ENCODE measurements at places on chromosomes 12 and 14.

GRCh38 chr12:92027701-92028440 lies 117.8 kb downstream of the BTG1 start:
- DNase-seq, result no peak

DNA sequence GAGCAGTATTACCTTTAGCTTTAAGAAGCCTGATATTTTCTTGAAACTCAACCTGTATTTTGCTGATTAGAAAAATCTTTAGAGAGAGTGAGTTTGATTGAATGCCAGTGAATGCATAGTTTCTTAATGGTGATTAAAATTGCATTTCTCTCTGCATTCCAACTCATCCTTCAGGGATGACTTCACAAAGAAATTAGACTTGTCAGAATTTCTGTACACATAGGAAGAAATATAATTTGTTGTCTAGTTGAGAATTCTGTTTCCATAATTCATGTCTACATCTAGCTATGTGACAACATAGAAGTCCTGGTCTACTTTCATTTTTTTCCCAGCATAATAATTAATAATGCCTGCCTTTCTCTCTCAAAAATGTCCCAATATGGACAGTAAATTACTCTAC lies 136.6 kb downstream of the OTOGL start:
- no peak for DNase-seq

DNA sequence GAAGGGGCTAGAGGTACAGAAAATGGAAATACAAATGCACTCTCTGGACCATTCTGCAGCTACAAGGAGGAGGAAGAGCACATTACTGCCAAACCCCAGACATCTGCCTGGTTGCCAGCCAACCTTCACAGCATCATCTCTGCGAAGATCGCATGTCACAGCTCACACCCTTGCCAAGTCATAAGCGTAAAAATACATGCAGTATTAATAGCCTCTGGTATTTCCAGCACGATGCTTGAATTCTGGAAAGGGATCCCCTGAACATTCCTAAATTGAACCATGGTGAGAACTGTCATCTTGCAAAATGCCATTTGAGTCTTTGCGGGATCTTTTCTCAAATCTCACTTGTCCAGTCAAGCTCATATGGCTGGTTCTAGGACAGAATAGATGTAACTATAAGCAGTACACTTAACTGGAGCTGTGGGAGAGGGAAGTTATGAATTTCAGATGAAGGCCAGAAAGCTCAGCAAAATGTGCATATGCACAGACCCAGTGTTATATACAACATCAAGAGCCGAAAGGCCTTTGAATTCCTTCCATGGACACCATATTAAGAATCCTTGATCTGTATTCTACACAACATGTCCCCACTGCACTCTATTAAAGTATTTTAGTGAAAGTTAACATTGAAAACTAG lies 211.6 kb downstream of the DUSP6 start:
- DNase-seq, result no peak

DNA sequence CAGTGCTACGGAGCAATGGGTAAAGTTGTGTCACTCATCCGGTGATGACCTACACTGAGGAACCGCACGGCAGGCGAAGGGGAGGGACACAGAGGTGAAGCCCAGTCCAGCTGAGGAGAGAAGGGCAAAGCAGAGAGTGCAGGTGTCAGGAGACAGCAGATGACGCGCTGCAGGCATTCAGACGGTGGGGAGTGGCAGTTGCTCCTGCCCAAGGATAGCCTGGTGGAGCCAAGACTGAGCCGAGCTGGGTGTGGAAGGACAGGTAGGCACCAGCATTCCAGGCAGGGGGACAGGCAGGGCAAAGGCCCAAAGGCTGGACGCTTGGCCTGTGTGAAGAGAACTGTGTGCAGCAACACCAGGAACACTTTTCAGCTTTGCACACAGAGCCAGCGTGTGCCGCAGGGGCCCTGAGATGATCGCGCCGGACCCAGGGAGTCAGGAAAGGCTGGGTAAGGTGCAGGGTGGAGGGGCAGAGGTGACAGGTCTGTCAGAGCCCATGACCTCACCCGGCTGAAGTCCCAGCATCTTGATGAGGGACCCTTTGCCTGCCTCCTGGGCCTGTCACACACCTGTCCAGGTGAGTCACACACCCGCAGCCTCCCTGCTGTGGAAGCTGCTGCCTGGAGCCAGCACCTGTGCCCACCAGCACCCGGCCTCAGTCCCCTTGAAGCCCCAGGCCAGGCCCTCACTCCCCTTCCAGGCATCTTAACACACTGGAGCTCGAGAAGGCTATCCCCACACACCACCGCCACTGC lies 48.4 kb downstream of the TSPAN11 start:
- DNase-seq, result no peak

DNA sequence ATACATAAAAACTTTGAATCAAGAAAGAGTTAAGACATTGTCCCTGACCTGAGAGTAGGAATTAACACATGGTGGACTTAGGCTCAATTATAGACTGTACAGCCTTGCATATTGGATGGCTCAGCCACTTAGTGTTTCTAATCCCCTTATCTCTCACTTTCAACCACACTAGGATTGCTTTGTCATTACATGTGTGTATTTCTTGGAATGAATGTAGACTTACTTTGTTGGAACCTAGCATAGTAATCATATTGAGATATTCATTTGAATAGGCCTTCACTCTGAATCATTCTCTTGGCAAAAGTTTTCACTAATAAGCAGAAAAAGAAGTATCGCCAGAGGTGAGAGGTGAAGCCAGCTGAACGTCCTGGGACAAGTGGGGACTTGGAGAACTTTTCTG lies 1973.9 kb upstream of the FLRT2 start:
- DNase-seq, result no peak

DNA sequence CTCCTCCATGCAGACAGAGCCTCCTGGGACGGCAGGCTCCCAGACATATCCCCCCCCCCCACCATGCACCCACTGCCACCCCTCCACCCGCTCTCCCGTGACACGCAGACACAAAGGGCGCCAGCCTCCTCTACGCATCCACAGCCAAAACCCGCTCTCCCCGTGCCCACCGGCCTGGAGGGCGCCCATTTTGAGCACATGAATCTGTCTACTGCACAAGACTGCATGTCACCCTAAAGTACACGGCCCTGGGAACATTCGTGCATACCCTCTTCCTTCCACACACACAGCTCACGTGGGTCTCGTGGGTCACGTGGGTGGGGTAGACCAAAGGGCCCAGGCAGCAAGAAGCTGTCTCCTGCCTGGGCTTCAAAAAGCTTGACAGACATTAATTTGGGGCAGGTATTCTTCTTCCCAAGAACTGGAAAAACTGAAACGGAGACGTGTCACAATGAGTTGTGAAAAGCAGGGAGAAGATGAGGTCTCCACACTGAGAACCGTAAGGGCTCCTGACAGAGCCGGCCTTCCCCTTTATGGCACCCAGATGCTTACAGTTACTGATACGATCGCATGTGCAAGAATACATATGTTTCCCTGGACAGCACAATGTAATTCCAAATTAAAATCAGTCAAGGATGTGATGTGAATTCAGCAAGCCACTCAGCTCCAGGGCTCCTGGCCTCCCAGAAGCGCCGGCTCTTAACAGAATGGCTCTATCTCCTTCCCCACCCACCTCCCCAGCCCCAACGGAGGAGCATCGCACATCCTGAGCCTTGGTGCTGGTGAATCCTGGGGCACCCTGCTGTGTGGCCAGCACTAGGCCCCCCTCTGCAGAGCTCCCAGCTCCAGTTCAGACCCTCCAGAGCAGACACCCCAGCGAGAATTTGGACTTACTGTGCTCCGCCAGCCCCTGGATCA lies 1.9 kb downstream of the TGFB3 start:
- no peak for DNase-seq

DNA sequence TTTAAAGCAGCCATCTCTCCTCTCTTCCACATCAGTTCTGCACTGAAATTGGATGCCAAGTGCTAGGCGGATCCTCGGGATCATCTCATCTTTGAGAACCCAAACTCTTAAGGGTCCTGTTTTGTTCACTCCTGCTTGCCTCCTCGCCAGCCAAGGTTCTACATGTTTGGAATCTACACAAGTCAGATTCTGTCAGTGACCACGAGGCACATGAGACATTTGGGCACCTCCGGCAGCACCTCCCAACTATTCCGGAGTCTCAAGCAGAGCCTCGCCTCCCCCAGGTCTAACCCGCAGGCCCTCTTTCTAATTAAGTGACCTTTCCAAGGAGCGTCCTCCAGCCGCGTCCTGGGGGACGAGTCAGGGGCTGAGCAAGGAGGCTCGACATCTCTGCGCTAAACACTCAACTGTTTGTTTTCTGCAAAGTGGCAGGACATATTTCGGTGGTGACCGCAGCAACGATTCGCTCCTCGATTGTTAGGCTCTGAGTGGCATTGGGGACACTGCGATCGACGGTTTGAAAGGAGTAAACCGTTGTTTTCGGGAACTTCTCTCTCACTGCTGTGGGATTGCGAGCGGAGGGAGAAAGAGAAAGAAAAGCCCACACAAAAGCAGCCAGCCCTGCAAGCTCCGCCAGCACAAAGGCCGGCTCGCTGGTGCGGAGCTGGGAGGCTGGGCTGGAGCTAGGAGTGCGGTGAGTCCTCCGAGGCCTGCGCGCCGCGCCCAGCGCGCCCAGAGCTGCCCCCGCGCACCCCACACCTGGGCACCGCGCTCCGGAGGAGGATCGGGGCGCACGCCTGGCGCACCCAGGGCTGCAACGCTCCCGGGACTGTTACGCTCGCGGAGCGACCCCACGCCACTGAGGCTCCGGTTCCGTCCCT lies 640 bp downstream of the ARMH4 start:
- DNase-seq, result no peak

DNA sequence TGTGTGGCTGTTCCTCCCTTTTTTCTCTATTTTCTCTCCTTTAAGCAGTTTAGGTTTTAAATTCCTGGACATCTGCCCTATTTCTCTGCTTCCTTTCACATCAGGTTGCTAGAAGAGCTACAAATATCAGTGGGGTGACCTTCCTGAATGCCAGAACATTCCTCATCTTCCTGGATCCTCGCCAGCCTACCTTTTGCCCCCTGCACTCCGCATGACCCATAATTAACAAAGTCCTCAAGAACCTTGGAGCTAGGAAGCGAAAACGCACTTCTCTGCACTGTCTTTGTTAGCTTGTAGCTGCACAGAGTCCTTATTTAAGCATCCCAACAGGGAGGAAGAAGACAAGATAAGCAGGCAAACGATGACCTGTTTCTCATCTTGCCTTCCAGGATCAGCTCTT lies 30.5 kb downstream of the VDR start:
- no peak for DNase-seq

GRCh38 chr12:113933201-113933786 lies 32.8 kb downstream of the RBM19 start:
- no peak for DNase-seq

GRCh38 chr12:93192878-93193277 lies 184.8 kb upstream of the NUDT4 start:
- DNase-seq, result no peak

Measured in T follicular helper cell (primary cell).